ENCODE measurements at places on chromosomes 7 and 10. TPM values are rescaled to one million over a fixed set of nuclear protein-coding genes. Genes with fewer than 3 reads are reported as not detected.

- no peak for DNase-seq
These were observed 19.7 kb upstream of the PRPF18 start for GRCh38 chr10:13567030-13567429.

DNA sequence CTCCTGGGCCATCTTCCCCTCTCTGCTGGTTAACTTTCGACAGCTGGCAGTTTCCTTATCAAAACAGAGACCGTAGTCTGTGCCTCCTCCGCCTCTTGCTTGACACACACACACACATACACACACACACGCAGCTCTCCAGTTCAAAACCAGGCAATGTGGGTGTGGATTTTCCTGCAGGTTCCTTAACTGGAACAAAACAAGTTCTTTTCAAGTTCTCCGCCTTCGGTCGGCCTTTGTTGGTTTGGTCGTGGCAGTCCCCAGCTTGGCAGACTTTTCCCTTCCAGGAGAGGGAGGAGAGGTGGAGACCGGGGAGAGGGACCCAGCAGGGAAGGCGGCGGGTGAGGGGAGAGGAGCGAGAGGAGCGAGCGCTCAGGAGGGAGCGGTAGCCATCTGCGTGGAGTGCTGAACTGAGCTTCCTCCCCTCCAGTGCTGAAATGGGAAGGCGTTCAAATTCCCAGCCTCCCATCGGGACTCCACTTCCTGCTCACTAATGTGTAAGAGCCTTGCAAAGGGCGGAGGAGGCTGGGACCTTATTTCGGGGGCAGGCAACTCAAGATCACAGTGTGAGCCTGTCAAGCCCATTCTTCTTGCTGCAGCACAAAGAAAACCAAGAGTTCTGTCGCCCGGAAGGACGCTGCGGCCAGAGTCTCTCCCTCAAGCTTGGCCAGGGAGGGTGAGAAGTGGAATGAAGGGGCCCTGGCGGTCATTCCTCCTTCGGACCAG, 120.6 kb downstream of the PRPF18 start:
- DNase-seq, result peak; percentile 84

DNA sequence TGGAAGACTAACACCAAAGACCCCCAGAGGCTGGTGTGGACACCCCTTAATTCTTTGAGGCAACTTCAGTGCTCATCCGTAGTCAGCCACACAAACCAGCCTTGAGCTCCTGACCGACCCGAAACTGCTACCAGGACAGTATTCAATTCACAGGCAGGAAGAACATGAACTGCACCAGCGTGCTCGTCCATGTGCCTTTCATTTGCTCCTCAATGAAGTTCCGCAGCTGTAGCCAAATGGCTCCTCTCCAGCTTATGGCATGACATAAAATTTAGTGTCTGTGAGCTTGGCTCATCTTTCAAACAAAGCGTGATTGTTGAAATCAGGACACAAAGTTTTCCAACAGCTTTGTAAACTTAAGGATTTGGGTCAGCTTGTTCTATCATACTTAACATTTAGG, 144.1 kb upstream of the FAM171A1 start:
- DNase-seq, result no peak

The DPYSL4 gene
- not detected for total RNA-seq

The SUMF2 gene
- 90.0 TPM for total RNA-seq

Data from K562 (cell line).